ENCODE measurements at places on chromosomes 7 and 10.
A peak's percentile ranks its signal among the peaks of the same experiment; 100 is the strongest.

DNA sequence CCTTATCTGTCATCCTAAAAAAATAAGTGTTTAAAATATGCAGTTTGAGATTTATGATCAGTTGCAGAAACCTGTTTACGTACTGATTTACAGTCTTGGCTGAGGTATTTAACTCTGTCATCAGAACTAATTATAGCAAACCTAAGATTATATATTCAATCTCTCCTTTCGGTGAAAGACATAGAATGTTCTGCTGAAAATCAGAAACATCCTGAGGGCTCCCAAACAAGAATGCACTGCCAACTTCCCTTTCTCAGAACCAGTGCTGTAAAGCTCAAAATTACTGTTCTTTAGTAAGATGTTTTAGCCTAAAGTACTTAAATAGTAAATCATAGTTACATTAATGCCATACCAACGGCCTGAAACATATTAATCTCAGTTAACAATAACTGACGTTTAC, 34.3 kb downstream of the FAM204A start:
- DNase-seq = no peak

DNA sequence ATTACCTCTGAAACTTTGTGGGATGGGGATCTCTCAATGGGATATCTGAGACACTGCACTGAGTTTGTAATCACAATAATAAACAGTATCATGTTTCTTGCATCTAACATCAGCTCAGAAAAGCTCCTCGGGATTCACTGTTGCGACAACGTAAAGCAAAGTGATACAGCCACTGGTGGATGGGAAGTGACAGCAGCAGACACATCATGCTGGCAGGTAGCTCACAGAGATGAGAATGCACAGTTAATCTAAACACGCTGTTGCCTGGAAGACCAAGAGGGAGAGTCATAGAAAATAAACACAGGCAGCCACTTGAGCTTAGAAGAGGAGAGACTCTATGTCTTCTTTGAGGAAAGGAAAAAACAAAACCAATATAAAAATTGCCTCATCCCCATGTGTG, 513.8 kb downstream of the MAGI2 start:
- DNase-seq = no peak

GRCh38 chr10:66472156-66472555, 453.7 kb upstream of the LRRTM3 start:
- no peak for DNase-seq

- DNase-seq = no peak
Observed at GRCh38 chr10:131650771-131651673, 249.8 kb upstream of the PPP2R2D start.

DNA sequence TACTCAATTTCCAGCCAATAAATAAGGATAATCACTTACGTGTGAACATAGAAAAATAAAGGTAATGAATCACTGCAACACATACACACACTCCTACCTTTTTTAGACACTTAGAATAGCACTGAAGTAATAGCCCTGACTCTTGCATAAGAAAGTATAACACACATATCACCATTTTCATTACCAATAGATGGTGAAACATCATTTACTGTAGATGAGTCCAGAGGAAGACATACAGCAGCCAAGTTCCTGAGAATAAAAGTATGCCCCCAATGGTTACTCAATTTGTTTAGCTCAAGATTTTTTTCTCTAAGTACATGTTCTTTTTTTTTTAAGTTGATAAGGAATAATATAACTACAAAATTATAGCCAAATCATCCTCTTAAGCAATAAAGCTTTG, 316.3 kb downstream of the PARD3 start:
- no peak for DNase-seq

- DNase-seq = no peak
Observed at GRCh38 chr7:121166916-121167315, 161.9 kb upstream of the WNT16 start.

DNA sequence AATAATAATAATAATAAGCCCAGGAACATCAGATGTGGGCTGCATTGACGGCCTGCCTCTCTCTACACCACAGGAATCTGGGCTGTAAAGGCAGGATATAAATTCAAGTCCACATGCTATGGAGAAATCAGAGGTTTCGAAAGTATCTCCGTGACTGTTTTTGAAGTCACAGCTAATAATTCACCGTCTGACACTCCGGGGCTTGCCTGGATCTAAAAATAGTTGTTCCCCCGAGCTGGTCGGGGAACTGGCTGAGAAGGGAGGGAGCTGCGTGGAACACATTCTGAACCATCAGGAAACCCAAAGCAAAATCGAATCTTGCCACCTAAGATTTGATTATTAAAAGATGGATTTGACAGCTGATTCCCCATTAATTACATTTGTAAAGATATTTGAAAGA, 35.4 kb downstream of the KLF6 start:
- no peak for DNase-seq

- no peak for DNase-seq
Observed at GRCh38 chr10:98242823-98243222, 25.2 kb downstream of the LOXL4 start.

DNA sequence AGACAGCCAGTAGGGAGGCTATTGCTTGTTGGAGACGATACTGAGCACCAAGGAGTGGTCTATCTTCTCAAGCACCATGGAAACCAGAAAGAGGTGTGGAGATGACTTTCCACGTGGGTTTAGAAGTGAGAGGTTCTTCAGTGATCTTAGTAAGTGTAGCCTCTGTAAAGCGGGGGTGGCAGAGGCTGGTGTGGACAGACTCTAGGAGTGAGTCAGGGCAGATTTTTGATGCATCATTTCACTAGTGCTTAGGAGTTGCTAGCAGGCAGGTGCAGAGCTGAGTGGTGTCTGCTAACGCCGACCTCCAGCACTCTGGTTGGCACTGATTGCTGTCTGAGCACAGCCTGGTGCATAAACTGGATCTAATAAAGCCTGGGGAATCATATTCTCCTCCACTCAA, 78.4 kb upstream of the ADO start:
- no peak for DNase-seq

- no peak for DNase-seq
Observed at GRCh38 chr10:113104047-113104446, 154.0 kb downstream of the TCF7L2 start.

- DNase-seq = peak; percentile 10
Observed at GRCh38 chr7:30548845-30549244, 44.2 kb upstream of the GGCT start.

DNA sequence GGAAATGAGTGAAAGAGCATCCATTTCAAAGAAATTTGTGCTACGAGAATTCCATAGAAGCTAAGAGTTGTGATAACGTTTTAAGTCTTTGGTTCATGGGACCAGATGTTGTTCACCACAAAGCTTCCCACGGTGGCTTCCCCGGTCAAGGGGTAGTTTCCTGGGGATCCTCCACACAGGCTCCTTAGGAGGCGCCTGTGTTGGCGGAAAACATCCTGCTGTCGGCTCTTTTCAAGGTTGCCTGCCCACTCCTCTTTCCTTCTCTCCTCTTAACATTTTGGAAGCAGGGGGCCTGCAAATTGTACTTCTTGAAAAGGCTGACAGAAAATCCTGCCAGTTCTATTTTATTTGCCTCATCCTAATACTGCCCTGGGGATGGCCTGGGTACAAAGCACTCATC, 398.6 kb downstream of the SORCS1 start:
- DNase-seq = no peak

DNA sequence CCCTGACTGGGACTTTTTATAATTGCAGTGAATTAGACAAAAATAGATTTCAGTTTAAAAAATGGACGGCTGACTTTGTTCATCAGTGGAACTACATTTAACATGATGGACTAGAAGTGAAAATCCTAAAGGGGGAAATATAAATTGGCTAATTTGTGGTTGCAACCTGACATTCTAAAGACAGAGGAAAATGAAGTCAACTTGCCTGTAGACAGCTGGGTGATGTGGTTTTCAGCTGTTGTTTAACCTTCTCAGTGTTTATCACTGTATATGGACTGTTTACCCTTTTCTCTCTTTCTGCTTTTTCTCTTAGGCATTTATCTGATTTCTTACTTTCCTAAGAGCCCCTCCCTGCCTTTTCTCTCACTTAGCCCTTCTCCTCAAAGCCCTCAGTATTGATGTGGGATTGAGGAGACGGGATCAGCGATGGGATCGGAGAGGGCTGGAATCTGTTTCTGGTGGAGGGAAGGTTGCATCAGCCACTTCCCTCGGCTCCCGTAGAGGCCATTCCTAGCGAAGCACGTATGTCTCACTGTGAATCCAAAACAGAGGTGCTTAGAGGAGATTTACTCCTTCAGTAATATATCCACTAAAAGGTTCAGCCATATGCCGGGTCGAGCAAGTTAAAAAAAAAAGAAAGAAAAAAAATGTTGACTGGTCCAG, 109.0 kb upstream of the KLF6 start:
- no peak for DNase-seq

DNA sequence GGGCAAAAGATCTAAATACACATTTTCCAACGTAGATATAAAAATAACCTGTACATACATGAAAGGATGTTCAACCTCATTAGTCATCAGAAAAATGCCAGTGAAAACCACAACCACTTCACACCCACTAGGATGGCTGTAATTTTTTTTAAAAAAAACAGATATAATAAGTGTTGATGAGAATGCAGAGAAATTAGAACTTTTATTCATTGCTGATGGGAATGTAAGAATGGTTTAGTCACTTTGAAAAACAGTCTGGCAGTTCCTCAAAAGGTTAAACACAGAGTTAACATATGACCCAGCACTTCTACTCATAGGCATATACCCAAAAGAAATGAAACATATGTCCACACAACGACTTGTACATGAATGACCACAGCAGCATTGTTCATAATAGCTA, 32.3 kb upstream of the PRKCQ start:
- DNase-seq = no peak

Data from SK-N-MC (cell line).